ENCODE measurements at places on chromosomes 2 and 18. TPM values are rescaled to one million over a fixed set of nuclear protein-coding genes. Genes with fewer than 3 reads are reported as not detected.

The ZNF397 gene
- total RNA-seq = 21.3 TPM

- DNase-seq = no peak
Measured at GRCh38 chr2:15625344-15626036, 33.8 kb downstream of the DDX1 start.

GRCh38 chr2:70143314-70144150 lies 47.3 kb downstream of the C2orf42 start:
- peak; percentile 70 for DNase-seq

- DNase-seq = no peak
Measured at GRCh38 chr2:128511731-128512378, 193.2 kb upstream of the HS6ST1 start.

DNA sequence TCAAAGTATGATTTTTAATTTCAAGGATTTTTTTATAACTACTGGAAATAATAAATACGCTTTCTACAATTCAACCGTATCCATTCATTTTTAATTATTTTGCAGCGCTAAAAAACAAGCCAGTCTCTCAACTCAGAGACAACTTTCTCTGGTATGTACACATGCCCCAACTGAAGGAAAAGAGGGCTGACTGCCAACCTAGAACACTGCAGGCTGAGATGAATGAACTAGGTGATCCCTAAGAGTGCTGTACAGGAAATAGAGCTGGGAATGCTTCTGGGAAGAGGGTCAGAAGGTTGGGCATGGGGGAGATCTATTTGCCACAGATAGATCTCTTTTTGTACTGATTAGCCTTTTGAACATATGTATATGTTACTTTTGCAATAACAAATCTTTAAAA lies 460.1 kb downstream of the NR4A2 start:
- no peak for DNase-seq

DNA sequence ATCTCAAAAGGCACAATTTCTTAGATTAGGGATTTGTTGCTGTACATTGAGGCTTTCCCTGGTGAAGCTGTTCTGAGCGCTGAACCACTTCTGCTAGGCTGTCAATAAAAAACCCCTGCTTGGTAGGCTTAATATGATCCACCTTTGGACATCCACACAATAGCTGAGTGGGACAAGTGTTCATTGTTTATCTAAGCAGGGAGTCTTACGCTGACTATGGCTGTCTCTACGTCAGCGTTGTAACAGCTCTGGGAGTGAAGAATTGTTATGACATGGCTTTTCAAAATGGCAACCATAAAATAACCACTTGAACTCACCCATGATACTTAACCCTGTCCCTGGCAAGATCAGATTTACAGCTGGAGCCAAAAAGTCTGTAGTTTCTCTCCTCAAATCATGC lies 111.5 kb upstream of the SULT1C3 start:
- DNase-seq = no peak

The TBR1 gene
- 0.04 TPM for total RNA-seq

DNA sequence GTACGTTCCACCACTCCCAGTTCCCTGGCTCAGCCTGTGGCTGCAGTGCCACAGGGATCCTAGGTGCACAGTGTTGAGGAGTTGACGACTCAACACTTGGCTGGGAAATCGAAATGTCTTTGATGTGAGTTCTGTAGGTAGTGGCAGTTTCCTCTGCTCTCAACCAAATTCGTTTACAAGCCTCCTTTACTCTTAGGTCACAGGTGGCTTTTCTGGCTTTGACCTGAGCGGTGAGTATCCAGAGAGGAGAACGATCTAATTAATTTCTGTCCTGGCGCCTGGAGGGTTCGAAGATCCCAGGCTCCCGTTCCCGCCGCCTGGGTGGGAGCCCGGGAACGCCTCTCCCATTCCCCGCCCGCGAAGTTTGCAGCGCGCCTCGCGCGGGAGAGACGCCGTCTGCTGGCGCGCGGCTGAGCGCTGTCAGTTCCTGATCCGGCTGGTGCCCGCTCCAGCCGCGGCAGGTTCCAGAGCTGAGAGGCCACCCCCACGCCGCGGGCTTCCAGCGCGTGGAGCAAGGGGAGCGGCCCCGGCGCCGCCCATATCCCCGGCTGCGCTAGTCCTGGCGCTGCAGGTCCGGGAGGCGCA lies at the start of gene LAMA3:
Gene LAMA3, plus strand, starts transcription at position 423 of the 585 bp plus-strand sequence. CDS start 231 bp downstream, outside the sequence.
- DNase-seq = peak; percentile 57

- no peak for DNase-seq
Measured at GRCh38 chr18:31148600-31148999, 14.1 kb downstream of the DSC1 start.

The HRH4 gene
- 0.16 TPM for total RNA-seq

The GAD1 gene
- total RNA-seq = 6.9 TPM

- DNase-seq = peak; percentile 40
Measured at GRCh38 chr18:22168360-22168921, 948 bp upstream of the GATA6 start.

The EVX2 gene
- total RNA-seq = not detected

DNA sequence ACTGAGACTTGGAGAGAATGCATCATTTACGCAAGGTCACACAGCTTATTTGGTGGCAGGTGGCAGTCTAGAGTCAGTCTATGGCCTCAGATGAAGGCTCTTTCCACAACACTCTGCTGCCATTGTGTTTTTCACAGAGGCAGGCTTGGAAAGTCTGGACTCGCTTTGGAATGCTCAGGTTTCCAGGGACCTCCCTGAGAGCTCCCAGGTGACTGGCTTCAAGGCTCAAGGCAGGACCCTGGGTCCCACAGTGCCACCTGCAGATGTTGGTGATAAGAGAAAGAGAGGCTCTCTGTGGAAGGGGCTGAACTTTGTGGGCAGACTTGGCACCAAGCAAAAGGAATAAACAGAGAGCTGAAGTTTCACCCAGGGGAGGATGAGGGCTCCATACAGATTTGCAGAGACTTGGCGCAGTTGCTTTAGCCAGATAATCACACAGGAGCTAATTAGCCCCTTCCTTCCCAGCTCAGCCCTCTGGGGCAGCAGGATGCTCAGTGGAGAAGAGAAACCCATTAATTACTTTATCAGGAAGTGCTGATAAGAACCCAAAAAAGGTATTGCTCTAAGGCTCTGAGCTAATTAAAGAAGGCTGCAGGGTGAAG lies 103.5 kb downstream of the LBH start:
- peak; percentile 40 for DNase-seq

DNA sequence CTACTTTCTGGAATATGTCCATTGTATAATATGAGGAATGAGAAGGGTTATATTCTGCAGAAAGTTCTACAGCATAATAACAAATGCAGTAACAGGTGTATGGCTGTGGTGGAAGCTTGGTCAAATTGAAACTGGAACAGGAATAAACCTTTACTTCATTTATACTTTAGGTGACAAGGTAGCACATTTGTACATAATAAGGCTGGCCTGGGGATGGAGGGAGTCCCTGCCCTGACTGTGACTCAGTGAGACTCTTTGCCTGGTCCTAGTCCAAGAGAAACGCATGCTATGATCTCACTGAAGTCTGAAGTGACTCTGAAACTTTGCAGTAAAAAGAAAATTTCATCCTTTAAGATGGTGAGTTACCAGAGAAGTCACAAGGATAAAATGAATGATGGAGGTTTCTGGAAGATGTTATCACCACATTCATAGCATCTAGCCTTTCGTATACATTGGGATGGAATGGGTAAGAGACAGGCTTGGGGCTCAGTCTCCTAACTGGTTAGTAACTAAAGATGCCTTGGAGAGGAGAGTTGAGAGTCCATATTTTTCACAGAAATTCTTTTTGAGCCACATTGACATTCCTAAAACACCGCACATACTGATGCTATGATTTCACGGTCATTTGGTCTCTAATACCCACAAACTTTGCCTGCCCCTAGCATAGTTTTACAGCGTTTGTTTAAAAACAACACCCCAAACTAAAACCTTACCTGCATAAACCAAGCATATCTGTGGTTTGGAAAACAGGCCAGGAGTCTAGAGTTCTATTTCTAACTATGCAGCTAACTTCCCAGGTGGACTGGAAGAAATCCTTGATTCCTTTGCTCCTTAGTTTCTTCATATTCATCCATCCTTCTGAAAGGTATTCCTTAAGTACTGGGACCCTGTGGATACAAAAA lies 42.4 kb upstream of the NABP1 start:
- DNase-seq = peak; percentile 48

DNA sequence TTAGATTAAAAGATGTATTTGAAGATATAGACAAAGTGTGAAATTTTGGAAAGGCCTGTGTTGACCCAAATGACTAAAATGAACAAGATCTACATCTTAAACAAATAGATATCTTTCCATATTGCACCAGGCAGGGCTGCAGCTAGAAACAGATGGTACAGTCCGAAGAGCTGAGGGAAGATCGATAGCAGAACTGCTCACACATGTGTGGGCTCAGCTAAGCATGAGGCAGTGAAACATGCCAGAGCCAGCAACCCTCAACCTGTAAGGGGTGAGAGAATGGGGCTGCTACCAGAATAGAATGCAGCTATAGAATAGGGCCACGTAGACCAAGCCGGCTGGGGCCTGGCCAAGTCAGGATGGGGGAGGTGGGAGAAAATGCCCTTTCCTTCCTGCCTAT lies 87.8 kb downstream of the SLC5A7 start:
- DNase-seq = no peak
